Activated CD4-positive, alpha-beta memory T cell treated with anti-CD3 and anti-CD28 coated beads for 36 hours (primary cell): ENCODE measurements at places on chromosomes 16 and 17.

GRCh38 chr16:30767767-30768465 lies 5.8 kb downstream of the RNF40 start:
- DNase-seq: no peak

DNA sequence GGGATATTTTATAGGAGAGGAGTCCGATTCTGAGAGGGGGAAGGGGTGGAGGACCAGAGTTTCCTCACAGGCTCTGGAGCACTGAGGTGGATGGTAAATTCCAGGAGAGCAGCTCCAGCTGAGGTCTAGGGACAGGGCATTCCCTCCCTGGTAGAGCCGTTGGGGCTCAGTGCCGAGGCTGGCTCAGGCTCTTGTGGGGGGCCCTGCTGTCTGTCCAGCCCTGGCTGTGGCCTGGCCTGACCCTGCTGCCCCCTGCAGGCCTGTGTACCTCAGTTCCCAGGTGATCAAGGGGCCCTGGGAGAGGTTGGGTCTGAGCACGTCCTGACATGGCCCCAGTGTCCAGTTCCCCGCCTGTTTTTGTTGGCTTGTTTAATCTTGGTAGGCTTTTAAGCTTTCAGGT lies 16.8 kb downstream of the ZNF750 start:
- no peak for DNase-seq

DNA sequence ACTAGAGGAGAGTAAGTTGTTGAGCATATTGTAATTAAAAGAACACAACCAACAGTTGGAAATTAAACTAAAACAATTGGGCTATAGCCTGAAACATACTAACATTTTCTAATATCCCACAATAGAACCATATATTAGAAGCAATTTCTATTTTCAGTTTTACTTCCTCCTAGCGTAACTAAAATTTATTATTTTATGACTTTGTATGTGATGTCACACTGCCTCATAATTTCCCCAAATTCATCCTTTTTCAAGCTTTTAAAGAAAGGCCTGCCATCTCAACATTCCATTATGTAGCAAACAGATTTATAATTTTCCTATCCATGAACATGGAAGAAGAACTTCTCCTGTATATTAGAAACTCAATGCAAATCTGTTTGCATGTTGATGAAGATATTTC lies 110.2 kb downstream of the HS3ST3A1 start:
- DNase-seq: no peak

DNA sequence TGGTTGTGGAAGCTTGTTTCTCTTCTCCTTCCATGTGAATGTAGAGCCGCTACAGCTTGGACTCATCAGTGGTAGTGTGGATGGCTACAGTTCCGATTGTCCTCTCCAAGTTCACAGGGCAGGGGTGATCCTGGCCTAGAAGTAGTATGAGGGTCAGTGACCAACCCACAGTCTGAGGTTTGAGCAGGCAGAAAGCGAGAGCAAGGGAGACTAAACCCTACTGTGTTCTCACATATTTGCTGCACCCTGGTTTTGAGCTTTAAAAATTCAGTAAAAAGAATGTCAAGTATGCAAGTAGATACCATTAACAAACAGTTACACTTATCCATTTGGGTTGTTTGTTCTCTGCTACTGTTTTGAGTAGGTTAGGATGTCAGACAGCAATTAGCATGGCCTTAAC lies 148.9 kb downstream of the MRTFB start:
- DNase-seq: no peak

GRCh38 chr16:898761-899682 lies 71.8 kb downstream of the LMF1 start:
- DNase-seq: no peak

DNA sequence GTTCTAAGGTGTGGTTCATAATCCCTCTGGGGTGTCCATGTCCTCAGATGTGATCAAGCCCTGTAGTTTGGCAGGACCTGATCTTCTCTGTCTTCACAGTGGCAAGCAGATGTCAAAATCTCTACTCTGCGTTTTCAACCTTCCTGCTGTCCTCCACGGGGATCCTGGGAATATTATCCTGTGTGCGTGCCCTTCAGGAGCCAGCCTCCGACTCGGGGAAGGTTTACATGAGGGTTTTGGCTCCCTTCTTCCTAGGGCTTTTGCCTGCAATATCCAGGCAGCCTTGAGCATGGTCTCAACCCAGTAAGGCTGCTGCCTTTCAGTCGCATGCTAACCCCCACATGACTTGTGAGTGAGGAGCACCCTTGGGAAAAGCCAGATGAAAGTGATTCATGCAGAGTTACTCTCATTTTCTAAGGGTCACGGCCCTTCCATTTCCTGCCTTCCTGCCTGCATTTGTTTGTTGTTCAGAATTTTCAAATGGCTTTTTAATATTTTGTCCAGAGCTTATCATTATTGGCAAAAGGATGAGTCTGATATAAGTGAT lies 202.2 kb upstream of the CHMP6 start:
- peak; percentile 48 for DNase-seq

DNA sequence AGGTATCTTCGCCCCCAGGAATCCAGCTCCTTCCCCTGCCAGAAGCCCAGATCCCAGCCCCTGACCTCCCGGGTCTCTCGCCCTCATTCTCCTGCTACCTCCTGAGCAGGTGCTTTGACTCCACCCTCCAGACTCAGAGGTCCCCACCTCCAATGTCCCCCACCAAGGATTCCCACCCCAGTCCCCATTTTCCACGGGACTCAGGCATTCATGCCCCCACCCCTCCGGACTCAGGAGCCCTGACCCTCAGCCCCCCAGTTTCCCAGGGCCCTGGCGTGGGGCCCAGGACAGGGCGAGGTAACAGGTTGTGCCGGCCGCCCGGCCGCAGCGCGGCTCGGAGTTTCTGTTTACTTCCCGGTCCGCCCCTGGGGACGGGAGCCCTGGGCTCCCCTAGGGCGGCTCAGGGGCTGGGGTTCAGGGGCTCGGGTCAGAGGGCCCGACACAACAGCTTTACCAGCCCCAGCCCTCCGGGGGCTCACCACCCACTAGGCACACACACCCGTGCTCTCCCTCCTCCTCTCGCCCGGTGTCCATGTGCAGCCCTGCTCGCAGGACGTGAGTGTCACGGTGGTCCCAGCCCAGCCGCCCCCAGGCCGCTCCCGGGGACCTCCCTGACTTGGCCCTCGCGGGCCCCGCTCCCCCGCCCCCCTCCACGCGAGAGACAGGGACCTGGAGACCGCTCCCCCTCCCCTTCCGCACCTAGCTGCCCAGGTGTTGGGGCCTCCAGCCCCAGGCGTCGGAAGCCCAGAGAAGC lies 595 bp downstream of the BICDL2 start:
- DNase-seq: no peak

DNA sequence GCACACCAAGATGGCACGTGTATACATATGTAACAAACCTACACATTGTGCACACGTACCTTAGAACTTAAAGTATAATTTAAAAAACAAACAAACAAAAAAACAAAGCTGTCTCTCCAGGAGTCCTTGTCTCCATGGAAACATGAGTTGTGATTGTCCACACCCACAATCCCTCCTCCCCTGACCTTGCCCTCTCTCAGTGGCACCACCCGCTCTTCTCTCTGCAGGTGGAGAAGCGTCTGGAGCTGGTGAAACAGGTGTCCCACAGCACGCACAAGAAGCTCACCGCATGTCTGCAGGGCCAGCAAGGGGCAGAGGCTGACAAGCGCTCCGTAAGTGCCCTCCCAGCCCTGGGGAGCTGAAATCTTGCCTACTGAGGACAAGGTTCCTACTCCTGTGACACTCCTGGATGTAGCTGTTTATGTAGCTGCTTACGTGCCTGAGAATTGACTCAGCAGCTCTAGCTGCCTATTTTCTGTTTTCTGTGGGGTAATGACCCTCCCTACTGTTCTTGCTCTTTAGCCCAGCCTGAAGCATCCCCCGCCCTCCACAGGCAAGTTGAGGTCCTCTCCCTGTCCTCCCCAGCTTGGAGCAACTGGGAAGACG lies 107.0 kb downstream of the ARHGAP44 start:
- DNase-seq: no peak
